CD4-positive, alpha-beta T cell treated with Interleukin-1 beta for 1 hour (primary cell): ENCODE measurements at places on chromosomes 16 and 17.

DNA sequence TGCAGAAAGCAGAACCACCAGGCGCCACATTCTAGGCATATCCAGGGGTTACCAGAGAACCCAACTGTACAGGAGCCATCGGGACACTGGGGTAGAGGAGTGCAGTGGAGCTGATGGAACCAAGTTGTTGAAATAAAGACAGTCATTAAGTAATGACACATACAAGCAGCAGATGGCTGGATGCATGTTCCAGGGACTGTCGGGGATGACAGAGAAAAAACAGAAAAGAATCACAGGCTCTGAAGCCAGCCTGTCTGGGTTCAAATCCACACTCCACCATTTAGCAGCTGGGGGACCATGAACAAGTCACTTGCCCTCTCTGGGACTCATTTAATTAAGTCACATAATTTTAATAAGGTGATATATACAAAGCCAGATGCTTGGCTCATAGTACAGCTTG is 117.1 kb downstream of the ZNF423 start:
- DNase-seq: no peak

DNA sequence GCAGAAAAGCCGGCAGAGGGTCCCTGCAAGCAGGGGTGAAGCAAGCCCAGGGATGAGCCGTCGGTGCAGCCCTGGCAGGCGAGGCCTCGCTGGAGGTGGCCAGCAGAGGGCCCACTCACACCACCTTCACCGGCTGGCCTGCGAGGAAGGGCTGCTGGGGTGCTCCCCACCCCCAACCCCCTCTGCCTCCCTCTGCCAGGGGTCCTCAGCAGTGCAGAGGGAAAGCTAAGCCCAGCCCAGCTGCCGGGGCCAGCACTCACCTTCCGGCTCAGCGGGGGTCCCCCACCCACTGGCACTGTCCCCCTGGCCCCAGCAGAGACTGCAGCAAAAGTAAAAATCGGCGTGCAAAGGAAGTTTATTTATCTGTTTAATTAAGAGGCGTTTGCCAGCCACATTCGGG is 113.4 kb downstream of the ENGASE start:
- no peak for DNase-seq

DNA sequence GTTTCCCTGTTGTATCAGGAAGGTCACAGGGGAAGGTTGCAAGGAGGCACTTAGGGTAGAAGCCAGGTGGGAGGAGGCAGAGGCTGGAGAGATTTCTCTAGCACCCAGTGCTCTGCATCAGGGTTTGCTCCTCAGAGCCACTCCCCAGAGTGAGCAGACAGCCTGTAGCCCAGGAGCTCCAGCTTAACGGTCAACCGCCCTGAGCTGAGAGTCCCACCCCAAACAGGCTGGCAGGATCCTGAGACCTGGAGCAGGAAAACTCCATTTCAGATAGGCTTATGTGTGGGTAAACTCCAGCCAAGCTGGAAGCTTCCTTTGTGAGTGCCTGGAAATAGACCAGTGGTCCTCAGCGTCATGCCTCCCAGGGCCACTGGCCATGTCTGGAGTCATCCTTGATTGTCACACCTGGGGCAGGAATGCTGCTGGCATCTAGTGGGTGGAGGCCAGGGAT is 37.9 kb downstream of the MPRIP start:
- no peak for DNase-seq

DNA sequence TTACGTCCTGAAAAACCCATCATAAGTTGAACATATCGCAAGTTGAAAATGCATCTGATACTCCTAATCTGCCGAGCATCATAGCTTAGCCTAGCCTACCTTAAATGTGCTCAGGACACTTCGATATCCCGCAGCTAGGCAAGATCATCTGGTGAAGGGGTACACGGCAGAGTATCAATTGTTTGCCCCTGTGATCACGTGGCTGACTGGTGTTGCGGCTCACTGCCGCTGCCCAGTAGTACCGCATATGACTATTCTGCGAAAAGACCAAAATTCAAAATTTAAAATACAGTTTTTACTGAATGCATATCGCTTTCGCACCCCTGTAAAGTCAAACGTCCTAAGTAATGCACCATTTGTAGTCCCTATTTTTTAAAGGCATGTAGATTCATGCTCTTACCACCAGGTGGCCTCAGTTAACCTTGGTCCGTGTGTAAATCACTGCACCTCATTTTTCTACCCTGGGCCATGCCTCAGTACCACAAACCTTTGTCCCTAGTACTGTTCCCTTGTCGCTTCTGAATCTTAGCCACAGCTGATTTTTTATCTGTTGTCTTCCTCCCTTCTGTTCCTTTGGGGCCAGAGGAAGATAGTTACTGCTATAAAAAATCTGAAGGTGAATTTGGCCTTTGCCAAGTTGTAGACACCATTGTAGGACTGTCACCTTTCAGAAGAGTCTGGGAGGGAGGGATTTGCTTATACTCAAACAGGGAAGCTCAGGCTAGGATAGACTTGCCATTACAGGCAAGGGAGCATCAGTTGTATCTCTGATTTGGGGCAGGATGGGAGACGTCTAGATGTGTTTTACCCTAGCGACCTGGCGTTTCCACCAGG is 34.4 kb downstream of the WWP2 start:
- DNase-seq: peak; percentile 51

DNA sequence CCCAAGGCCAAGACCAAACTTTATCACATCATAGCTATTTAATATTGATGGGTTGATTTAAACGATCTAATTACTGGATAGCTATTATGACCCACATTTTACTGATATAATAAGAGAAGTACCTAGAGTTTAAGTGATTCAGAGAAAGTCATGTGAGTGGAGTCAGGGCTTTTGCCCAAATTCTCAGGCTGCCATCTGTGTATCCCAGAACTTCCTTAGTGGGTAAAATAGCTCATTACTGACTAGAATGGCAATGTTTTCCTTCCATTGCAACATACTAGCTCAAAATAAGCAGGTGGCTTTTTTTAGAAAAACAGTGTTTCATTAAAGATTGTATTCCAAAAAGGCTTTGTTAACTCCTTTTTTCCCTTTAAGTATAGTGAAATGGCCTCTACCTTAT is 113.9 kb upstream of the MAF start:
- no peak for DNase-seq

DNA sequence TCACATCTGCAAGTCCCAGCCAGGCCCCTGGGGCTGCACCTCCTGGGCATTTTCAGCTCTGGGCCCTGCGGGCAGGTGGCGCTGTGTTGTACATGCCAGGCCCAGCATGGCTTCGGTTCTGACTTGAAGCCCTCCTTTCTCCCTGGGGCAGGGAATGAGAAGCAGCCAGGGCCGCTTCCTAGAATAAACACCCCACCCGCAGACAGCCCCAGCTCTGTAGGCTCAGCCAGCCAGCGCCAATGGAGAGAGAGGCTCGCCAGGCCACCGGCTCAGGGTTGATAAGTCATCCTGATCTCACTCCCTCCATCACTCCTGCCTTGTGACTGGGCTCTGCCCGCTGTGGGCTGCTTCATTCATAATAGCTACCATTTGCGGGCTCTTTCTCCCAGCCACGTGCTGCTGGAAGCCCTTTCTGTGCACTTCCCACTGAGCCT is 6.0 kb upstream of the GLIS2 start:
- DNase-seq: peak; percentile 67

DNA sequence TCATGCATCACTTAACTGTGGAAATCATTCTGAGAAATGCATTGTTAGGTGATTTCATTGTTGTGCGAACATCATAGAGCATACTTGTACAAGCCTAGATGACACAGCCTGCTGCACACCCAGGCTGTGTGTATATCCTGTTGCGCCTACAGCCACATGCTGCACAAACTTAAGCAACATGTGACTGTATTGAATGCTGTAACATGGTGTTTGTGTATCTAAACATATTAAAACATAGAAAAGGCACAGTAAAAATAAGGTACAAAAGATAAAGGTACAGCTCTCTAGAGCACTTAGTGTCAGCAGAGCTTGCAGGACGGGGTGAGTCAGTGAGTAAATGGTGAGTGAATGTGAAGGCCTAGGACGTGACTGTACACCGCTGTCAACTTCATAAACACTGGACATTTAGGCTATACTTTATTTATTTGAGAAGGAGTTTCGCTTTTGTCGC is 11.9 kb downstream of the FOXK2 start:
- no peak for DNase-seq

GRCh38 chr16:29182501-29182900 is 197.6 kb downstream of the LAT start:
- DNase-seq: no peak

GRCh38 chr17:64192589-64192988 is 62.6 kb upstream of the ERN1 start:
- no peak for DNase-seq

GRCh38 chr17:82949984-82950383 is 110.2 kb upstream of the ZNF750 start:
- no peak for DNase-seq

- no peak for DNase-seq
These were observed 31.4 kb upstream of the CACNG5 start for GRCh38 chr17:66803474-66803951.

- no peak for DNase-seq
These were observed 190.4 kb downstream of the SALL1 start for GRCh38 chr16:50960517-50961202.

DNA sequence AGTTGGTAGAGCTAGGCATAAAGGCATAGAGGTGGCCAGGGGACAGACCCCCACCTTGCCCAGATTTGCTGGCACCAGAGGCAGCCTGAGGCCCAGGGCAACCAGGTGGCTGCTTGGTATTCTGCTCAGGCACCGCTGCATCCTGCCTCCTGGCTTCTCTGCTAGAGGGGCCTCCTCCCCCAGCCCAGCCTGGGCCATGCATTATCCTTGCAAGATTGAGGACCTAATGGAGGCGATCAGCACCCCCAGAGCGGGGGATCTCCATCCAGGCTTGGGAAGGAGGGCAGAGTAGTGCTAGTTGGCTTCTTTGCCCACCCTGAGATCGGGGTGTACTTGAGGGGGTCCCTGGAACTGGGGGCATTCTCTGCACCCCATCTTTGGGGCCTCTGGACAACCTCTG is 23.8 kb downstream of the CDK5RAP3 start:
- DNase-seq: no peak

DNA sequence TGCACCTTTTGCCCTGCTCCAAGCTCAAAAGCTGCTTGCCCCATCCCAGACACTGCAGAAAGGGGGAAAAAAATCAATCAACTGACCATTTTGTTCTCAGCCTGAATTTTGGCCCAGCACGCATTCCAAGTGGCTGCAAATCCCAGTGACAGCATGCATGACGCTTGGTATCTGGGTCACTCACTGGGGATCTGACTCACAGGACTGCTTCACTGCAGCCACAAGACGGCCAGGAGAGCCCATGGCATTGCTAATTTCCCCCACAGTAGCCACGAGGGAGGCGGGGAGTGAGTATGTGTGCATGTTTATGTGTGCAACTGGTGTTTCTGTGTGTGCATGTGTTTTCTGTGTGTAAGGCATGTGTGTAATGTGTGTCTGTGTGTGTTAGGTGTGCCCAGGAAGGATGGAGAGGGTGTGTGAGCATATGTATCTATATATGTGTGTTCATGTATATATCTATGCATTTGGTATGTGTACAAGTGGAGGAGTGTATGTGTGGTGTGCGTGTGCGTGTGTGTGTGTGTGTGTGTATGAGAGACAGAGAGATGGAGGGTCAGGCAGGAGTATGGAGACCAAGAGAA is 33.8 kb downstream of the SDK2 start:
- no peak for DNase-seq

DNA sequence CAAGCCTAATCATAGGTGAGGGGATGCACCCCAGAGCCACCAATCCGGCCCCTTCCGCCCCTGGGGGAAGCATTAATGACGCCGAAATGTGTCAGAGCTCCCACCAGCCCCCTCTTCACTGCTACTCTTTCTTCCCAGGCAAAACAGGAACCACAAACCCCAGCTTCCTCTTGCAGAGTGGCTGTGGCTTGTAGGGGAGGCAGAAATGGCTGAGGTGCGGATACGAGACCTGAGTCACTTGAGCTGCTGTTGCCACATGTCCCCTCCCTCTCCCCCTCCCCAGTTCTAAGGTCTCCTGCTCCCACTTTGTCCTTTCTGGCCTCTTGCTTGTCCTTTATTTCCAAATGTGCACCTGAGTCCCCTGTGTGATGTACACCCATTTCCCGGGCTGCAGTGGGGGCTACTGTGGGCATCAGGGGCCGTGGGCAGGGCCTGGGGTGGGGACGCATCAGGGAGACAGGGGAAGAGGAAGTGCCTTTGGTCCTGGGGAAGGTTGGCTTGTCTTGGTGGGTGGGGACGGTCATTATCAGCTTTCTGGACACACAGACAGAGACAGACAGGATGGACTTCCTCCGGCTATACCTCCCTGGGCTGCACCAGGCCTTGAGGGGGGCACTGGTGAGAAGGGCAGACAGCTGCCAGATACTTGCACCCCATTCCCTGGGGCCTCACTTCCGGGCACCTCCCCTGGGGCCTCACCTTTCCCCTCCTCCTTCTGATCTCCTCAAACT is at the start of gene APOBR:
APOBR (plus strand) TSS at position 523 of the 731 bp plus-strand sequence; CDS start at position 562, 39 bp downstream.
- peak; percentile 91 for DNase-seq

DNA sequence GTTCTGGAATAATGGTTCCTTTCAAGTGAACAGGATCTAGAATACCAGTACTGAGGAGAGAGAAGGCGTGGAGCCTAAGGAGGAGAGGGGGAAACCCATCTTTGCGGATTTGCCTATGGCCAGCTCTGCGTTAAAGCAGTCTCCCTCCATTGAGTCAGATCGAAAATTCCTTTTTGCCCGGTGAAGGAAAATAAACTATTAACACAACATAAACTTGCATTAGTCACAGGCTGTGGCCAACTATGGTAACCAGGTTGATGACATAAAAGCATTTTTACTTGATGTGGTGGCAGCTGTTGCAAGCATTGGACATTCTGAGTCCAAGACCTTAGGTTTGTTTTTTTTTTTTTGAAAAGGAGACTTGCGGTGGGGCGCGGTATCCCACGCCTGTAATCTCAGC is 8.9 kb downstream of the LDAF1 start:
- DNase-seq: no peak

DNA sequence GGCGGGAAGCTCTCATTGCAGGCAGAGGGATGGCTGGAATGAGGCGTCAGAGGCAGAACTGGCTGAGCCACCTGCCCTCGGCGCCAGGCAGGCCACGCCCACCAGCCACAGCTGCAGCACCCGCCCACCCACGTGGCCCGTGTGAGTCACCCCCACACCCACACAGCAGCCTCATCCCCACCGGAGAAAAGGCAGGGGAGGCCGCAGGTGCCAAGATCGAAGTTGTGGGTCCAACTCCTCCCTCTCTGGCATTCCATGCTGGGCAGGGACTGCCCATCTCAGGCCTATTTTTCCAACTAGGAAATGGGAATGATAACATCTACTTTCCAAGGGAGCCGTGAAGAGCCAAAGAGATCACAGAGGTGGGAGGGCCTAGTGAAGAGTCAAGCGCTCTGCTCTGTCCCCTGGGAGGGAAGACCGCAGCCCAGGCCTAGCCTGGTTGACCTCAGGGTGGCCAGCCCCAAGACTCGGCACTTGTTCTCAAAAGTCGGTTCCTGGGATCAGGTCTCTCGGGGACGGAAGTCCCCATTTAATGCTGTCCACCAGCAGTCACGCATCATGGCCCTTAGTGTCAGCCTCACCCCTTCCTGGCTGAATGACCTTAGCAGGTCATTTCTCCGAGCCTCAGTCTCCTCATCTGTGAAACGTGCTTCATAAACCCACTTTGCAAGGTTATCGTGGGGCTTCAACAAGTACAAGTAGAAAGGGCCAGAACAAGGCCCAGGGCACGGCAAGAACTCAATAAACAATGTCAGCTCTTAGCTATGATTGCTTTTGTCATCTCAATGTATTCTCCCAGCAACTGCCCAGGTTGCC is at the start of gene TRPV3:
TRPV3 (minus strand) TSS at position 45 of the 816 bp plus-strand sequence. CDS start 2,962 bp downstream, outside the sequence.
- peak; percentile 37 for DNase-seq
